NCI-H1417 treated with DMSO at 0.1 percent for 48 hours (cell line): ENCODE measurements at places on chromosomes 4 and X.
A peak's percentile ranks its signal among the peaks of the same experiment; 100 is the strongest.

DNA sequence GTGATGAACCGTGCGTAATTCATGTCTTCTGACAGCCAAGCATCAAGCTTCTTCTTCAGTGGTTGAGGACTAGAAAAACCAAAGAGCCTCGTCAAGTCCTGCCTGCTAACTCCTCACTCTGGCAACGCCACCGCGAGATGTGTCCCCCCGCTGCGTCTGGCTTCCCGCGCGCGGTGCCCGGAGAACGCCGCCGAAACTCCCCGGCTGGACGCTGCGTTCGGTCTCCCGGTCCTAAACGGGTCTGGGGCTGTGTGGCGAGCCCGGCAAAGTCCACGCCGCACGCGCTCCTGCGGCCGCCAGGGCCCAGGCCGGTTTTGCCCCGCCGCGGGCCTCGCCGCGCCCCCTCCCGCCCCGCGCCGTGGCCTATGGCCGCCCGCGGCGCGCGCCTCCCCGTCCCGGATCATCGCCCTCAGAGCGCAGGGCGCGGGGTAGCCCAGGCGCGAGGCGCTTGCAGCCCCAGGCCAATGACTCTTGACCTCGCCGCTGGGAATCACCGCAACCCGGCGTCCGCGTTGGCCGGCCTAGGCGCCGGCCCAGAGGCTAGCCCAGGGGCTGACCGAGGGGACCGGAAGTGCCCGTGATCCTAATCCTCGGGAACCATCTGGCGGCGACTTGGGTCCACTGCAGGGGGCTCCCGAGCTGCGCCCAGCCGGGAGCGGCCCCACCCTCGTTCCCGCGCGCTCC, at the start of gene AADAT:
TSS of gene AADAT (minus strand) at position 289 of the 684 bp plus-strand sequence. CDS start at position 23, 266 bp downstream.
- DNase-seq, result peak; percentile 35

DNA sequence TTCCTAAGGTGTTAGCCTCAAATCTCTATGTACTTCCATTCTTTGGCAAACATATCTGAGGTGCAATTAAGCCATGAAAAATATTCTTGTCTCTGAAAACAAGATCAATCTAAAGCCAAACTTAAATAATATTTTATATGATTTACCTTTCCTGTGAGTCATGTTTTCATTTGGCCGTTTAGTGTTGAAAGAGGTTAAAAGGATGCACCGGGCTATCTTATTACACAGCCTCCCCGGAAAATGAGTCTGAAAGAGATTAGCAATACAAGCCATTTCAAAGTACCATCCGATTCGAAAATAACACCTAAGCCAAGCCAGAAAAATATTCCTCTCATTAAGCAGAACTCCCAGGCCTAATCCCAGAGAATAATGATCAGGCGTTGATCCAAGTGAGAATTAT, 161.5 kb upstream of the EPHA5 start:
- DNase-seq, result no peak

GRCh38 chr4:88879991-88880390, 177.0 kb downstream of the FAM13A start:
- no peak for DNase-seq

DNA sequence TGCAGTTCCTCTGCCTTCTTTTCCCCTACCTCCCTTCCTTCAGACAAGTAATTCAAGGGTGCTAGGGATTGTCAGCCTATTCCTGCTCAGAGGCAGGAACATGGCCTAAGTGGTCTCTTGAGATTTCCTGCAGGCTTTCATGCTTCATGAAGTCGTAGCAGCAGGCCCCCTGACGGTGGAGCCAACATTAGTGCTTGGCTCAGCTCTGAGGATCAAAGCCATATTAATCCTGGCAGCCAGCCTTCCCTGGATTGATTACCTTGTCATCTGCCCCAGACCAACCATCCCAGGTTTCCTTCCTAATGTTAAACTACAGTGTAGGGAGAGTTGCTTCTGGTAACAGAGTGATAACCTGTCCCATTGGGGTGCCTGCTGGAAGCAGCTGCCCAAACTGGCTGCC, 84.1 kb downstream of the SLC16A2 start:
- no peak for DNase-seq

- peak; percentile 29 for DNase-seq
Observed at GRCh38 chr4:23135792-23136645, 443.3 kb downstream of the GBA3 start.

DNA sequence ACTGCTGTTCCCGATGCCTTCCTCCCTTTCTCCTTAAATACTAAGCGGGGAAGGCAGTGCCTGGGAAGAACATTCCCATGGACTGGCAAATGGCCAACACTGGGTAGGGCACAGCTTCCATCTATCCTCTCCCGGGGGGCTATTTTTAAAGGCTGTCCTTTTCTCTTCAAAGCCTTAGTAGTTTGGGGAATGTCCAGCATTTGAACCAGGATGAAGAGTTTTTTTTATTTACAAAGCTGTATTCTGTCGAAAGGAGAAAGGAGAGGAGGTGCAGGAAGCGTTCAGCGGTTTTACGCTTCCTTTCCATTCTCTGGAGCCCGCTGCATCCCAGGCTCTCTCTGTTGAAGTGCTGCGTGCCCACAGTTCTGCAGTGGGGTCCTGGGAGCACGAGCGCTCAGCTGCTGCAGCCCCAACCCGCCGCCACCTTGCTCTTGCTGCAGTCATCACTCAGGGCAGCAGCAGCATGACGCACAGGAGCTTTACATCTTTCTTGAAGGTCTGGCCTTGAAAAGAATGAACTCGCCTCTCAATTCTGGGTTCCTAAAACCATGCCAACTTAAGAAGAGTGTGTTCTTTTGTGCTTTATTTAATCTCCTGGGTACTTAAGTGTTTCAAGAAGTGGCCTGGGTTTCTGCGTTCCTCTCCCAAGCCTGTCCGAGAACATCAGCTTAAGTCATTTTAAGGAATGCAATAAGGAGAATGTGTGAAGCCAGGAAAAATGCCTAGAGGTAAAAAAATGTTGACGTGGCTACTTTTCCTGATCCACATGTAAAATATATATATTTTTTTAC, 427.2 kb downstream of the MAPK10 start:
- no peak for DNase-seq

GRCh38 chrX:44922980-44923379, 50.0 kb downstream of the KDM6A start:
- DNase-seq, result no peak

- DNase-seq, result no peak
Observed at GRCh38 chrX:121903961-121904360, 856.6 kb downstream of the GLUD2 start.

DNA sequence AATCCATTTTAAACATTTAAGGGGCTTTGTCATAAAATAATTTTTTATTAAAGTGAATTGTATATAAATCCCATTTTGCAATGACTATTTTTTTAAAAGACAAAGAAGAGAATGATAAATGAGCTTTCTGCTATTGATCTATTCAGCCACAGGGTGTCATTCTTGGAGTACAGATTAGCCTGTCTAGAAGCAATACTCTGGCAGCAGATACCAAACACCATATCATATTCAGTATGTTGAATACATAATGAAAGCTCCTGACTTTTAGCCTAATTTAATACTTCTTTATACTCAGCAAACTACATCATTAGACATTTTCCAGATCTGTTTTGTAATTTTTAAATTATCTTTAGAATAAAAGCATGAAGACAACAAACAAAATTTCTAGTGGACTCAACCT, 496.3 kb downstream of the PDGFC start:
- DNase-seq, result peak; percentile 20

- DNase-seq, result no peak
Observed at GRCh38 chr4:121938282-121939092, 13.4 kb downstream of the TRPC3 start.

- DNase-seq, result no peak
Observed at GRCh38 chr4:152415980-152416379, 119.9 kb downstream of the FBXW7 start.

GRCh38 chr4:152613841-152614721, 65.7 kb downstream of the TMEM154 start:
- DNase-seq, result no peak

DNA sequence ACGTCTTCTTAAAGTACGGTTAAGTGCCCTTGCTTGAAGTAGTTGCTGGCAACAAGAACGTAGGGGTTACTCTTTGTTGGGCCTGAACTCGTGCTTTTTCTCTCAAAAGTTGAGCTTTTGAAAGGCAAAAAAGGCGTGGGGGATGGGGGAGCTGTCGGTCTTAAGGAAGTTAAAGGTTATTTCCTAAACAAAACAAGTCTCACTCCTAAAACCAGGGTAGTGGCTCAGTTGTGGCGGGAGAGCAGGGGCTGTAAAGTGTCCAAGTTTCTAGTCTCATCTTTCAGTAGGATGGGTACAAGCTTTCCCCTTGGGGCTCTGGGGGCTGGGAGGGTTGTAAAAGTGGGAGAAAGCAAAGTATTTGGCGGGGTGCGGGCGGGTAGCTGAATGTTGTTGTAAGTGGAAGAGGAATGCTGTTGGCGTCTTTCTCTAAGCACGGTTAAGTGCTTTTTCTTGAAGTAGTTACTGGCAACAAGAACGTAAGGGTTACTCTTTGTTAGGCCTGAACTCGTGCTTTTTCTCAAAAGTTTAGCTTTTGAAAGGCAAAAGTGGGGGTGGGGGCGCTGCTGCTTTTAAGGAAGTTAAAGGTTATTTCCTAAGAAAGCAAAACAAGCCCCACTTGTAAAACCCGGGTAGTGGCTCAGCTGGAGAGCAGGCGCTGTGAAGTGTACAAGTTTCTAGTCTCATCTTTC, 904 bp upstream of the WDR1 start:
- no peak for DNase-seq

- DNase-seq, result no peak
Observed at GRCh38 chr4:189032606-189033338, 893.5 kb downstream of the TRIML1 start.

DNA sequence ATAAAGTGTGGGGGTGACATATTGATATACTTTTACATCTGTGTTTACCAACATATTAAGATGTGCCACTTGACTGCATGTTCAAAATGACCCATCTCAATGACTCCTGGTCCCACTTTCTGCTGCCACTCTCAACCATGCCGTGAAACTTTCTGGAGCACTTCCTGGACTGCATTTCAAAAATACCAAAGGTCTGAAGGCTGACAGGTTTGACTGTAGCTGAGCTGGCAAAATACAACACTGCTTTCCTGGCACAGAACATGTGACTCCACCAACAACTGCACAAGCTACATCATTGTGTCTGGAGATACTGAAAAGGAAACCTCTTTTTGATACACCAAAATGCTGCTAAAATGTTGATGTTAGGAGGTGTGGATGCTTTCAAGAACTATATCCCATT, 184.8 kb downstream of the UNC5C start:
- DNase-seq, result no peak

DNA sequence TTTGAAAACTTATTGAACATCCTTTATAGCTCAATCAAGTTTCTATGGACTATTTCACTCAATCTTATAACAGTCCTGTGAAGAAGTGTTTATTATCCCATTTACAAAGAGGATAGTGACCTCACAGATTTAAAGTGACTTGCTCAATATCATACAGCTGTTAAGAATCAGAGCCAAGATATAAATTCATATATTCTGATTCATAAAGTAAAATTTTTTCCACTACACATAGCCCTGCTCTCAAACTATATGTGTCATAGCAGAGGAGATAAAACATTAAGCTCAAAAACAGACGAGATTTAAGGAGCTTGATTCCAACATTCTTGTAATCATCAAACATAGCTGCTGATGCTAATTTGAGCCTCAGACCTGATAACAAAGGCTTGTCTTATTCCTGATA, 226.8 kb downstream of the CAMK2D start:
- DNase-seq, result no peak

GRCh38 chrX:39556056-39556455, 541.7 kb downstream of the BCOR start:
- DNase-seq, result no peak

DNA sequence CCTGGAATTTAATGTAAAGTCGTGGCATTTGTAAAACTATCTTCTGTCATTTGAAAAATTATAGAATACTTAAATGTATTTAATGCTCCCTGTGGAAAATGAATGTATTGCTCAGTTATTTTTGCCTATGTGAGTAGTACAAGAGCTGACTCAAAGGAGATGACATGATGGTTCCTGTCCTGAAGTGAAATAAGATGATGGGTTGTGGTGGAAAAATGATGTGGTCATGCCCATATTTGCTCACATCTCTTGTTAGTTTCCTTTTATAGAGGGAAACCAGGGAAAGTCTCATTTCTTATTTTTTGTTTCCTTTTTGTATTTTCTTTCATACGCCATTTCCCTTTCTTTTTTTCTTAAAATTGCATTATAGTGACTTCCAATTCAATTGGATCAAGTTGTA, 23.7 kb downstream of the PLS3 start:
- DNase-seq, result no peak
